ENCODE measurements at places on chromosomes 2 and 18.

DNA sequence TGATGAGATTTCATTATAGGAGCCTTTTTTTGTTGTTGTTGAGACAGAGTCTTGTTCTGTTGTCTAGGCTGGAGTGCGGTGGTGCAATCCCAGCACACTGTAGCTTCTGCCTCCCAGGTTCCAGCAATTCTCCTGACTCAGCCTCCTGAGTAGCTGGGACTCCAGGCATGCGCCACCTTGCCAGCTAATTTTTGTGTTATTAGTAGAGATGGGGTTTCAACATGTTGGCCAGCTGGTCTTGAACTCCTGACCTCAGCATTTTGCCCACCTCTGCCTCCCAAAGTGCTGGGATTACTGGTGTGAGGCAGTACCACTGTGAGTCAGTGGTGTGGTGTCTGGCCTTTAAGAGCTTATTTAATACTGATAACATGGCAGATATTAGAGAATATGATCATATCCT, 60.1 kb downstream of the MOB4 start:
- DNase-seq = no peak

DNA sequence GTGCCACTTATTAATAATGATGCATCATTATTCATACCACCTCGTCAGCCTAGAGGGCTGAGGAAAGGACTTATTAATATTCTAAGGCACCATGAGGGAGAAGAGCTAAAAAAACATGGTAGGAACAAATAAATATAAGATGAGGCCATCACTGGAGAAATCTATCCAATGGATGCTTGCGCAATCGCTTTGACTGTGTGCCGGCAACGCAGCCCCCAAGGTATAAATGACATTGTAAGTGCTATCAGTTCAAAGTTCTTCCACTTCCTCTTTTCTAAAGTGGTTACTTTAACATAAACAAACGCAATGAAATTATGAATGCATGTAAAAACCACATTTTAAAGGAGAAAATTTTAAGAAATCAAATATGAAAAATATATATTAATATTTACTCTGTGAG, 164.6 kb downstream of the EIPR1 start:
- no peak for DNase-seq

- peak; percentile 94 for DNase-seq
These were observed 529 bp downstream of the SEMA4C start for GRCh38 chr2:96869281-96869821.

DNA sequence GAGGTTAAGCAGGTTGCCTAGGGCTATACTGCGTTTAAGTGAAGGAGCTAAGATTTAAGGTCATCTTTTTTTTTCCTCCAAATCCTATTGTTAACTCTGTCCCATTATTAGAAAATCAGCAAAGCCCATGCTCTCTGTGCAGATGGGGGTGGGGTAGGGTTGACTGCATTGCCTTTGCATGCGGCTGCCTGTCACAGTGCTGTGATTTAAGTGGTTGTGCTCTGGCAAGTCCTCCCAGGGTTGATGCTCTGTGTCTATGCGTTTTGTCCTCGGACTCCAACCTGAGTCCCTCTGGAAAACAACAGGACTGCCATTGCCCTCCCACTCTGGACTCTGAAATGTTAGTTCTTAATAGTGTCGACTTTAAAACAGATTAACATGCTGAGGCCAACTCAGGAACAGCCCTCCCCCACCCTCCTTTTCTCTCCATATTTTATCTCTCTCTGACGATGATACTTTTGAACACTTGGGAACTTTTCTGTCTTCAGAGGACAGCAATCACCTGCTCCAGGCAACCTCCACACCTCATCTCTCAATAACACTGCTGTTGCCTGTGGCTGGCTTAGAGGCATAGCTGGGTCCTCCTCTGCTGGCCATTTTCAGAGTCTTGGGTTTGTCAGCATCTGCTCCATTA, 5.8 kb downstream of the FHOD3 start:
- DNase-seq = peak; percentile 57

- DNase-seq = peak; percentile 11
These were observed 57.4 kb upstream of the LAPTM4A start for GRCh38 chr2:20108655-20109396.

- no peak for DNase-seq
These were observed 24.7 kb downstream of the PCBP1 start for GRCh38 chr2:70111752-70112591.

- no peak for DNase-seq
These were observed 383.3 kb downstream of the RBM43 start for GRCh38 chr2:150878356-150878755.

GRCh38 chr2:131033786-131034121, 59.5 kb downstream of the FAM168B start:
- no peak for DNase-seq

GRCh38 chr18:63591725-63592124, 4.6 kb downstream of the SERPINB13 start:
- DNase-seq = no peak

DNA sequence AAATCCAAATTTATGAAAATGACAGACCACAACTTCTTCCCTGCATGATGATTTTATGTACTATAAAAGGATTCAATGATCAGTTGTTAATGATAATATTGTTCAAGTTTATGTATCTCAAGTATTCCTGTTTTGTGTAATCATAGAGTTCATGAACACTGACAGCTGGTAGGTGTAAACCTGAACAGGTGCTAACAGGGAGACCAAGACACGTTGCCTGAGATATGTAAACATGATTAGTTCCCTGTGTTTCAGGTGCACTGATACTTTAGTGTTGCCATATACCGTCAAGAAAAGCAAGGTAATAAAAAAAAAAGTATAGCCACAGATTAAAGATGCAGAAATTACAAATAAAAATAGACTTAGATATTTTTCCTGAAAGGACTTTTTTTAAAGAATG, 131.8 kb downstream of the BAZ2B start:
- no peak for DNase-seq

DNA sequence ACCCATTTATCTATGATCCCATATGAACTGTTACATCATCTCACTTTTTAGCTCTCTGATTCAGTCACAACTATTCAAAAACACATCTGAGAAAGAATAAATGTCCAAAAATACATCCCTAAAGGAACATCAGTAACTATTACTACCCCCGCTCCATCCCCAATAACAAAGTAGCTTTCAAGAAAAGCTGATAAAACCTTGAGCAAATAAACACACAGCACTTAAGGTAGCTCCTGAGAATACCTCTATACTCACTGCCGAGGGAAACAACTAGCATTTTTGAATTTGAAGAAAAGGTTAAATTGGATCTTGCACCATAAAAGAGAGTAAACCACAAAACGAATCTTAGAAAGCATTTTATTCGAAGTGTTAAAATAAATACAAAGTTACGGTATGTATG, 63.4 kb downstream of the PMAIP1 start:
- no peak for DNase-seq

GRCh38 chr2:130371723-130372054, 15.8 kb downstream of the PTPN18 start:
- DNase-seq = no peak

- no peak for DNase-seq
These were observed 5.7 kb upstream of the HS1BP3 start for GRCh38 chr2:20656561-20656960.

DNA sequence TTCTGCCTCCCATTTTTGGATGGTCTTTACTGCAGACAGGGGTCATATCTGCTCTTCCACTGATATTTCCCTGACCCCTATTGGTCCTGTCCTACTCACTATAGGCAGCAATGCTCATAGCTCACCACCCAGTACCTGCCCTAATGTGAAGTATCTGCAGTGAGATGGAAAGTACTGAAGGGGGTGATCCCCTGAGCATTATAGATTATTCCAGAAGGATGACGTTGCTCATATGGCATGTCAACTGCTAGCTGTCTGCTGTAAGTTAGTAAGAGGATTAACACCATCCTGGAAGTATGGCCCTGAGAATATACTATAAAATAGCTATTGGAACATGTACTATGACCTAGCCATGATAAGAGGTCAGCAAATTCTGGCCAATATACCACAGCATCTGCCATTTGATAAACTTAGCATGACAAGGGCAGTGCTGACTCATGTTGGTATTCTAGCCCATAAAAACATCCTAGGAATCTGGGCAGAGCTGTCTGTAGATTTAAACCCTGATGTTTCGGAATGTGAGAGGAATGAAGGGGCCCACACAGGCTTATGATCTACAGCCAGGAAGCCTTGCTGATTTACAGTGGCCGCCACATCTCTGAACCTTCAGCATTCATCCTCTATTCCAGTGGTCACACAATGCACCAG, 451.4 kb downstream of the TNS1 start:
- DNase-seq = no peak

- DNase-seq = no peak
These were observed 107.8 kb downstream of the METTL8 start for GRCh38 chr2:171325886-171326585.

DNA sequence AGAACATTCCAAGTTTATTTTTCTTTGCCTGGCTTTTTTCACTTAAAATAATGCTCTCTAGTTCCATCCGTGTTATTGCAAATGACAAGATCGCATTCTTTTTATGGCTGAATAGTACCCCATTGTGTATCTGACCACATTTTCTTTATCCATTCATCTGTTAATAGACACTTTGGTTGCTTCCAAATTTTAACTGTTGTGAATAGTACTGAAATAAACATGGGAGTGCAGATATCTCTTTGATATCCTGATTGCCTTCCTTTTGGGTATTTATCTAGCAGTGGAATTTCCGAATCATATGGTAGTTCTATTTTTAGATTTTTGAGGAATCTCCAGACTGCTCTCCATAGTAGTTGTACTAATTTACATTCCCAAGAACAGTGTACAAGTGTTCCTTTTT, 230.5 kb downstream of the FIGN start:
- DNase-seq = no peak

DNA sequence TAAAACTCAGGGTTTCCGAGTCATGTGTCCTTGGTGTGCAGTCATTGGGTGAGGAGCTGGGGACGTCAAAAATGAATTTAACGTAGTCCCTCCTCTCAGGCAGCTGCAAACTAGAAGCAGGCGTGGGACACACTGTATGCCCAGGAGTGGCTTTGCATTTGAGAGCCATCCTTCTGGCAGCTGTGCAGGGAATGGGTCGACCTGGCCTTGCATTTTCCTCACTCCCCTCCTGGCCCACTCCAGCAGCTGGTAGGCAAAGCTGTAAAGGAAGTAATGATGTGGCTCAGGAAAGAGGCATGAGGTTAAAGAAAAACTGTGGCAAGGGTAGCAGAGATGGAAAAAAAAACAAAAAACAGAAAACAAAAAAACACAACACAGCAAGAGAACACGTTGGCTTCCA, 46.5 kb downstream of the RNF144A start:
- no peak for DNase-seq

- DNase-seq = no peak
These were observed 18.5 kb upstream of the FAM171B start for GRCh38 chr2:186675380-186675779.

GRCh38 chr18:45004546-45005080, 323.9 kb downstream of the SETBP1 start:
- no peak for DNase-seq

DNA sequence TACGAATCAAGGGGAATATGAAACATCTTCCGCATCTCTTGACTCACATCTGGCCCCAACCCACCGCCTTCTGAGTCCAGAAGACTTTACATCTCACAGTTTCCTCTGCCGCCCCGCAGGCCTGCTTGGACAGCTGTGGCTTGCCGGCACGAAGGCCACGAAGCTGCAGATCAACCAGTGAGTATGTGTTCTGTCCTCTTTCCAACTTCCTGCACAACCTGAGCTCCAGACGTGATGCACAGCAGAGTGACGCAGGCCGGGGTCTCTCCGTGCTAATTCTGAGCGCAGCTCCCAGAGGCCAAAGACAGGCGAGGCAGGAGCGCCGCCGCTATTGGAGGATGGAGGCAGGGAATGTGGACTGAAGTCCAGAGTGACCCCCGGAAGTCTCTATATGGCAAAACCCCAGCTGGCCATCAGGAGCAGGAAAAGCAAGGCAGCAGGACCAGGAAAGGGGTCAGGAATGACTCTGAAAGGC, 93.5 kb downstream of the ZCCHC2 start:
- no peak for DNase-seq

GRCh38 chr2:28652217-28652616, 99.4 kb upstream of the PPP1CB start:
- DNase-seq = no peak

DNA sequence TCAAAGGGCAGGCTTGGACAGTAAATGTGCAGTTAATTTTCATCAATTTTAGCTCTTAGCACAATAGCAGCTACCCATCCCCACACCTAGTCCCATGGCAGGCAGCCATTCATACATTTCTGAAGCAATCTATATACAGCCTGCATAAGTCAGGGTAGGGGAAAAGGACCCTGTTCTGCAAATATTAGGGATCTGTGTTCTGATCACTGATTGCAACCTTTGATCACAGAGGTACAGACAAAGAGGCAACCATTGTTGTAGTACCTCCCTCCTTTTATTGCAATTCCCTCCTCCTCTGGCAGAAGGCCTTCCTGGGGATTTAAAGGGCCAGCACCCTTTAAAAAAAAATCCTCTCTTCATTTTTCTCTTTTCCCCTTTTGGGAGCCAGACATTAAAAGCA, 58.3 kb downstream of the KANSL1L start:
- no peak for DNase-seq

- no peak for DNase-seq
These were observed 11.4 kb downstream of the UBE2F start for GRCh38 chr2:237978058-237978712.

DNA sequence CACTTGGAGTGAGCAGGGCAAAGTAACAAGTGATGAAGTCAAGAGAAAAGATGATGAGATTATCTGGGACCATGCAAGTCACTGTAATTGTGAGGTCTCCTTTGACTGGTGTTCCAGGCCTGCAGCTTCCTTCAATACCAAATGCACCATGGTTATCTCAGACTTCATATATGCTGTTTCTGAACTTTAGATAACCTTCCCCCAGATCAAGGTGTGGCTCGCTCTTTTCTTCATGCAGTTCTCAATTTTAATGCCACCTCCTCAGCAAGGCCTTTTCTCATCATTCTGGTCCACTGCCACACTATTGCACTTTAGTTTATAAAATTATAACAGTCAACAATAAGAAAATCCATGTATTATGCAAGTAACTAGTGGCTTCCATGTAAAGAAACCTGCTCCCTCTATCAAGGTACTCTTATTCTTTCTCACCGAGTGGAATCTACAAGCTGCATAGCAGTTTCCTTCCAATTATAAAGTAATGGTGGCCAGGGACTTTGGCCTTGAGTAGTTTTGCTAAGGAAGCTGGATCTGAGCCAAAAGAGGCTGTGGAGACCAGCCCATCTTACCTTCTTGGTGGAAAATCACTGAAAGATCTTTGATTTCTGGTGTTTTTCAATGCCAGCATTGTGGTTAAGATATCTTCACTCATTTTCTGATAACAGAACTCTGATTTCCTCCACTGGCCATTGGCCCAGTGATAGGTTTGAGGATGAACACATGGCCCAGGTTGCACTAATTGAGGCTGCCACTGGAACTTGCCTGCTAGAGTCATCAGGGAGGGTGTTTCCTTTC, 113.6 kb downstream of the KCNE4 start:
- DNase-seq = no peak

DNA sequence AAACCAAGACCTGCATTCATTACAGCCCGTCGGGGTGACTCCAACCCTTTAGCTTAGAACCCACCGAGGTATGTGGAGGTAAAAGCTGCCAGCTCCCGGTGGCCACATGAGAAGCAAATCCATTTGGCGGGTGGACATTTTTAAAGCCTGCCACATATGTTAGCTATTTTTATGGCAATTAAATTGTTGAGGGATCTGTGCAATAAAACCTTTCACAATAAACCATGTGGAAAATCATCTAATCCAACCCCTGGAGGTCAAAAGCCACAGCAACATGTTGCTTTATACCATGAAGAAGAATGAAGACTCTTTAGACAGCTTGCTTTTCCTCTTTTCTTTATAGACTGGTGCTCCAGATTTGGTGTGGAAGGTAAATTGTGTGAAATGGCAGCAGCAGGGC, 176.3 kb downstream of the AGPS start:
- DNase-seq = no peak

GRCh38 chr2:73295751-73296400, 2.5 kb upstream of the EGR4 start:
- DNase-seq = no peak

GRCh38 chr2:239146741-239147181, 254.1 kb downstream of the HDAC4 start:
- DNase-seq = no peak
